T47D (cell line): ENCODE measurements at places on chromosomes 7 and 10.

- DNase-seq = no peak
Observed at GRCh38 chr7:139825666-139826290, 3.3 kb upstream of the TBXAS1 start.

- no peak for DNase-seq
Observed at GRCh38 chr10:13470270-13470669, 58.5 kb downstream of the BEND7 start.

DNA sequence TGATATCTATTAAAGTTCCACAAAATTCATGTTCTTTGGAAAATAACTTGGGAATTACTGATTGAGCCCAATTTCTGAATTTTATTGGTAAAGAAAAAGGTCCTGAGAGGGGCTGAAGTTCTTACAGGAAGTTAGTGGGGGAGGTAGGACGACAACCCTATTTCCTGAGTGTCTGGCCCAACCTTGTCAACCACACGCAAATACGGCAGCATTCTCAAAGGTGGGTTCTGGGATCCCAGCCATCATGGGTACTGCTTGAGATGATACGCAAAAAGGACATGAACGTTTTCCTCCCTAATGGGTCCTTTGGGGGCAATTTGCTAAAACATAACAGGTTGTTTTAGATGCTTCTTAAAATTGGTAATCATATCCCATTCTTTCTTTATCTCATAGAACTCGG, 2.7 kb upstream of the PDCD4 start:
- no peak for DNase-seq

DNA sequence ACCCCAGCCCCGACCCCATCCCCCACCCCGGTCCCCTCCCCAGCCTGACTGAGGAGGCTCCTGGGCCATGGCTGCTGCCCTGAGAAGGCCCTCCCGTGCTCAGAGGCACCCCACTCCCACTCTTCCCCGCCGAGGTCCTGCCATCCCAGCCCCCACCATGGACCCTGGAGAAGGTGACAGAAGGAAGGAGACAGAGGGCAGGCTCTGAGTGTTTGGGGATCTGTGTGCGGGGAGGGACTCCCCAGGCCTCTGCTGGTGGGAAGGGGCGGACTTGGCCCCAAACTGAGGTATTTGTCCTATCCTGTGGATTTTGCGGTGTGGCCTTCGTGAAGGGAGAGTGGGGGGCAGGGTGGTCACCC, 53.4 kb downstream of the PWWP2B start:
- DNase-seq = no peak

- peak; percentile 33 for DNase-seq
Observed at GRCh38 chr10:26733750-26734568, 36.5 kb downstream of the PDSS1 start.

DNA sequence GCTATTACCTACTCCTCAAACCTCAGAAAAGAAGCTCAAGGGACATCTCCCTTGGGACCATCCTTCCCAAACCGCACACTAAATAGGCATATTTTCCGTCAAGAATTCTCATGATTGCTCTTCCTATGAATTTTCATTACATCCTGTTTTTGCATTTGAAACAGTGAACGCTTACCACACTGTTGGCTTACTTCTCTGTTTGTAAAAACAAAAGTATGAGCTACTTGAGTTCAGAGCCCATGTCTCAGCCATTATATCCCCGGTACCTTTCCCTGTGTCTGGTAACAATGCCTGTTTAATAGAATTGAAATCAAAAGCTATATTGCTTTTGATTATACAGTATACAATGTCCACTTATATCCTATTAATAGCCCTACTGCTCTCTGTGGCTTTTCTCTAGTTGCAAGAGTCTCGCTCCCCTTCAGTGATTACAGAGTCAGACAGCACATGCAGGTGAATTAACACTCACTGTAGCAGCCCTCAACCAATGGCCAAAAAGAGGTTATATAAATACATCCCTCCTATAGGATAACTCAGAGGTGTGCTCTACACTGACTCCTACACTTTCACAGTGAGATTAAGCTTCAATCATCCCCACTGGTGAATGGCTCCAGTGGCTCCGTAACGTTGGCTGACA, 264.4 kb downstream of the SORCS1 start:
- DNase-seq = no peak

- peak; percentile 79 for DNase-seq
Observed at GRCh38 chr7:22782616-22783232, 39.9 kb downstream of the TOMM7 start.

DNA sequence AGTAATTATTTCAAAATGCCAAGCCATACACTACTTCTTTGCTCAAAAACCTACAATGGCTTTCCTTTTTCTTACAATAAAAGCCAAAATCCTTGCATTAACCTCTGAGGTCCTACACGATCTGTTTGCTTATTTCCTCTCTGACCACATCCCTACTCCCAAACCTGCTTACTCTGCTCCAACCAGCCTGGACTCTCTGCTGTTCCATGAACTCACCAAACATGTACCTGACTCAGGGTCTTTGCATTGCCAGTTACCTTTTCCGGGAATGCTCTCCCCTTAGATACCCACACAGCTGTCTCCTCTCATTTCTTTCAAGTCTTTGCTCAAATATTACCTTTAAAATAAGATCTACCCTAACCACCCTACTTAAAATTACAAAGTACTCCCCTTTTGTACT, 2.3 kb downstream of the ABCB4 start:
- no peak for DNase-seq

- DNase-seq = no peak
Observed at GRCh38 chr7:128447941-128448564, 7.6 kb upstream of the HILPDA start.

- DNase-seq = no peak
Observed at GRCh38 chr7:121608785-121609184, 212.7 kb upstream of the FAM3C start.

DNA sequence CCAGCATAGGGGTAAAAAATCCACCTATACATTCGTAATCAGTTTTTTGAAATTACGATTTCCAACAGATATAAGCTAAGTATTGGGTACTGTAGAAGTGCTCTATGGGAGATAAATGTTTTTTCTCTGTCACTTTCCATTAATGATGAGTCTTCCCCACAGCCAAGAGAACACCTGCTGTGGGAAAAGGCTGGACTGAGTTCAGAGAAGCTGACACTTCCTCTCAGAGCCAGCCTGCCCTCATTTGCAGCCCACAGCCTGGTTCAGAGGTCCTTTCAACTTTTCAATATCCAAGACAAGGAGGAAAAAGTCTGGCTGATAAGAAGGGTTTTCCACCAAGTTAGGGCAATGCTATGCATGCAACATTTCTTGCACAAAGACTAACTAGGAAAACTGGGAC, 64.5 kb upstream of the DNAJB12 start:
- DNase-seq = no peak

GRCh38 chr10:44859546-44860285, 51.4 kb upstream of the TMEM72 start:
- DNase-seq = no peak

DNA sequence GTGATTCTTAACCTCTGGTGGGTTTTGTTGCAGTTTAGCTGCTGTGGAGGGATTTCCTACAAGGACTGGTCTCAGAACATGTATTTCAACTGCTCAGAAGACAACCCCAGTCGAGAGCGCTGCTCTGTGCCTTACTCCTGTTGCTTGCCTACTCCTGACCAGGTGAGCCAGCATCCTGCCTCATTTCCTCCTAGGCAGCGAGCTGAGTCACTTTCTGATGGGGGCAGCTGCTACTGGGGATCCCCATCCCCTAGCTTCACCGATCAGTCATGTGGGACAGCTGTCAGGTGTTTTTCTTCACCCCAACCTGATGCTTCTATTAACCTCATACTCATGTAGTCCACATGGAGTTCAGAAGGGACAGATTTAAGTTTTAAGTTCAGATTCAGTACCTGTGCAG, 21.7 kb upstream of the SMO start:
- DNase-seq = no peak

GRCh38 chr10:121695731-121696464, 97.7 kb upstream of the FGFR2 start:
- DNase-seq = no peak

DNA sequence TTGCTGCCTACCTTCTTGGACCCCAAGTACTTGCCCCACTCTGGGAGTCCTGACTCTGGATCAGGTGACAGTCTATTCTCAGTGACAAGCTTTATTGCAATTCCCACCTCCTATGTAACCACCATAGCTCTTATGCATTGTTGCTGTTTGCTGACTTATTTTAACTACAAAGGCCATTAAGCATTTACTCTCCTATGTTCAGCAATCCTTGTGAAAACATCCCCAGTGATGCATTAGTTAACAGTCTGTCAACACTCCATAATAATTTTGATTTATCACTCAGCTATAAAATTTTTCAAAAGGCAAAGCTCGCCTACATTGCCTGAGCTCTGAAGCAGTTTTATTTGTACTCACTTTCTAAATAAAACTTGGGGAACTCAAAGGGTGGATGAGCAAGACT, 871.8 kb upstream of the SORCS1 start:
- no peak for DNase-seq
